ENCODE measurements at places on chromosomes 4 and X. TPM values are rescaled to one million over a fixed set of nuclear protein-coding genes. Genes with fewer than 3 reads are reported as not detected.
A peak's percentile ranks its signal among the peaks of the same experiment; 100 is the strongest.

- no peak overlapping the region for H3K4me3 ChIP-seq
- H3K4me1 ChIP-seq = peaks cover 4% of the 10 kb centered on the region
- no peak overlapping the region for H3K27ac ChIP-seq
- no peaks in the 10 kb centered on the region for H3K27me3 ChIP-seq
- no peak for DNase-seq
- peaks cover 3% of the 10 kb centered on the region for H3K36me3 ChIP-seq
These were observed 269.8 kb downstream of the BCOR start for GRCh38 chrX:39827951-39828350.

GRCh38 chr4:100124715-100125114 lies 65.6 kb downstream of the DDIT4L start:
- H3K36me3 ChIP-seq = peaks cover 6% of the 10 kb centered on the region
- no peaks in the 10 kb centered on the region for H3K4me1 ChIP-seq
- H3K27ac ChIP-seq = no peak overlapping the region
- H3K27me3 ChIP-seq = peaks cover 9% of the 10 kb centered on the region
- DNase-seq = no peak

- no peak overlapping the region for H3K4me3 ChIP-seq
- peaks cover 7% of the 10 kb centered on the region for H3K36me3 ChIP-seq
- no peaks in the 10 kb centered on the region for H3K27me3 ChIP-seq
- no peak for DNase-seq
- H3K4me1 ChIP-seq = peaks cover 40% of the 10 kb centered on the region
These were observed 630.6 kb downstream of the MID1IP1 start for GRCh38 chrX:39431893-39432292.

DNA sequence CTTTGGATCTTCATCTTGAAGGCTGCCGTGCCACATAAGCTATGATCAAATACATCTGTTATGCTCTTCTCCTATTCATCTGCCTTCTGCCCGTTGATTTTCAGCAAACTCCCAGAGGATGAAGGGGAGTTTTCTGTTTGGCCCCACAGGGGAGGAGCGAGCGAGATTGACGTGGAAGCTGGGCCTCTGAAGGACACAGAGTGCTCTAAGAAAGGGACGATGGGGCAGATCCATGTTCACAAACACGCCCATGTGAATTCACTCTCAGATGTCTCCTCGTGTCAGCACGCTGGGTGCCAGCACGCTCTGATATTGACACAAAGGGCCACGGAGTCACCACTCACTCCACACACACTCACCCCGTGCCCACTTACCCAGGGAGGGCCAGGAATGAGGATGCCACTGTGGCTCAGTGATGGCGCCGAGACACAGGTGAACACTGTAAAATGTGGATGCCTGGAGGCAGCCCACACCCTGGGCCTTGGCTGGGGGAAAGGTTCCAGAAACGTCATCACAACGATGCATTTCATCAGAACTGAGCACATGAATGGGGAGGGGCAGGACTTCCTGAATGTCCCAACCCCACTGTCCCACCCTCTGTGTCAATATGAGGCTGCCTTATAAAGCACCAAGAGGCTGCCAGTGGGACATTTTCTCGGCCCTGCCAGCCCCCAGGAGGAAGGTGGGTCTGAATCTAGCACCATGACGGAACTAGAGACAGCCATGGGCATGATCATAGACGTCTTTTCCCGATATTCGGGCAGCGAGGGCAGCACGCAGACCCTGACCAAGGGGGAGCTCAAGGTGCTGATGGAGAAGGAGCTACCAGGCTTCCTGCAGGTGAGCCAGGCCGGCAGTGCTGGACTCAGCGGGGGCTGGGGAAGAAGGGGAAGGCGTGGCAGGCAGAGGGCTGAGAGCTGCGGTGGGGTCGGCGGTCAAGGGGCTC lies at the start of gene S100P:
Gene S100P (plus strand): TSS at position 648 of the 946 bp plus-strand sequence. CDS start 55 bp downstream, at position 703.
- no peaks in the 10 kb centered on the region for H3K27me3 ChIP-seq
- peak within 1 kb of the TSS; percentile 92 for H3K27ac ChIP-seq
- H3K36me3 ChIP-seq = peaks cover 3% of the 10 kb centered on the region
- peaks cover 83% of the 10 kb centered on the region for H3K4me1 ChIP-seq
- peak within 1 kb of the TSS; percentile 58 for H3K4me3 ChIP-seq
- no peak for DNase-seq

- H3K27me3 ChIP-seq = peaks cover 2% of the 10 kb centered on the region
- peaks cover 5% of the 10 kb centered on the region for H3K36me3 ChIP-seq
- H3K4me1 ChIP-seq = no peaks in the 10 kb centered on the region
- H3K4me3 ChIP-seq = no peak overlapping the region
- no peak for DNase-seq
- H3K27ac ChIP-seq = no peak overlapping the region
These were observed 63.7 kb upstream of the RPL34 start for GRCh38 chr4:108556588-108557200.

DNA sequence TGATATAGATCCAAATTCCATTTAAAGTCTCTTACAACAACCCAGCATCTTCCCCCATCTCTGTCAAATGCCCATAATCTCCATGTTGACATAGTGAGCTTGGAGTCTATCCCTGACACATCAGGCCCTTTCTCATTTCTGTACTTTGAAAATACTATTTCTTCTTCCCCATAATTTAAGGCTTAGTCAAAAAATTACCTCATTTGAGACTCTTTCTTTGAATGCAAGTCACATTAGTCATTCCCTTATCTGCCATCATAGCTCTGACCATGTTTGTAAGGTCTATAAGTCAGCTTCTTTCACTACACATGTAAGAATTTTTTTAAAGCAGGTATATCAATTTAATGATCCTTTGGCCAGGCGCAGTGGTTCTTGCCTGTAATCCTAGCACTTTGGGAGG lies 99.9 kb downstream of the DDX60 start:
- peaks cover 5% of the 10 kb centered on the region for H3K4me1 ChIP-seq
- H3K4me3 ChIP-seq = no peak overlapping the region
- H3K36me3 ChIP-seq = peaks cover 58% of the 10 kb centered on the region

GRCh38 chrX:46913667-46914066 lies 1.4 kb downstream of the JADE3 start:
- H3K27ac ChIP-seq = no peak overlapping the region
- H3K36me3 ChIP-seq = no peaks in the 10 kb centered on the region
- H3K4me1 ChIP-seq = peaks cover 13% of the 10 kb centered on the region
- H3K27me3 ChIP-seq = peaks cover 52% of the 10 kb centered on the region

DNA sequence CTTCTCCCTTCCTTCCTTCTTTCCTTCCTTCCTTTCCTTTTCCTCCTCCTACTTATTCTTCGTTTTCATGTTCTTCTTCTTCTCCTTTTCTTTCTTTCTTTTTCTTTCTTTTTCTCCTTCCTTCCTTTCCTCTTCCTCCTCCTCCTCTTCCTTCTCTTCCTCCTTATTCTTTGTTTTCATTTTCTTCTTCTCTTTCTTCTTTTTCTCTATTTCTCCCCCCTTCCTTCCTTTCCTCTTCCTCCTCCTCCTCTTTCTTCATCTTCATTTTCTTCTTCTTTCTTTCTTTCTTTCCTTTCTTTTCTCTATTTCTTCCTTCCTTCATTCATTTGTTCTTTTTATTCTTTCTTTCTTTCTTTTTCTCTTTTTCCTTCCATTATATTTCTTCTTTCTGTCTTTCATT lies 671.6 kb downstream of the IQCM start:
- H3K4me3 ChIP-seq = no peak overlapping the region
- H3K27me3 ChIP-seq = no peaks in the 10 kb centered on the region
- no peak overlapping the region for H3K27ac ChIP-seq

DNA sequence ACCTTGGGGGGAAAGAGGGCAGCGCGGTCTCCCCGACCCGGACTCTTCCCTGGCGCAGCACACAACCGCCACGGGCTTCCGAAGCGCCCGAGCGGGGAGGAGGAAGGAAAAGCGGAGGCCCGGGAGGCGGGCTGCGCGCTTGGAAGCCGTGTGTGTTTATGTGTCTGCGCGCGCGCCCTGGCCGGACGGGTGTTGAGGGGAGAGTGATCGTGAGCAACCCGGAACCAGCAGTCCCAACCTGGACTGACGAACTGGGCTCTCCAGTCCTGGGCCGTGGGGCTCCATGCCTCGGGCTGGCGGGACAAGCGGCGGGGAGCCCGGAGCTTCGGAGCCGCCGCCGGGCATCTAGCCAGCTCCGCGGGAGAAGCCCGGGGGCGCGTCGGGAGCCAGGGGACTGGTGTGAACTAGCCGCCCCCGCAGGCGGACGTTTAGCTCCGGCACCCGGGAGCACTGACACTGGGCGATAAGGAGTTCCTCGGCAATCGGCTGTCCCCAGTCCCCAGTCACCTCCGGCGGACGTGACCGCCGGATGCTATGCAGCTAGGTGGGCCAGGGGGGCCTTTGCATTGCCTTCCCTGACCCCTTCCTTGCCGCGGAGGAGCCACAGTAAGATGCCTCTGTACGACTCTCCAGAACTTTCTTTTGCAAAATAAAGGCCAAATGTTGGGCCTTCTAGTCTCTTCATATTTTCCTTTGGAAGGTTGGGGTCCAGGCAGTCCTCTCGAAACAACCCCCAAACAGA lies 74.8 kb upstream of the BCOR start:
- H3K4me1 ChIP-seq = peaks cover 31% of the 10 kb centered on the region
- H3K27me3 ChIP-seq = no peaks in the 10 kb centered on the region
- DNase-seq = no peak
- peaks cover 5% of the 10 kb centered on the region for H3K36me3 ChIP-seq

DNA sequence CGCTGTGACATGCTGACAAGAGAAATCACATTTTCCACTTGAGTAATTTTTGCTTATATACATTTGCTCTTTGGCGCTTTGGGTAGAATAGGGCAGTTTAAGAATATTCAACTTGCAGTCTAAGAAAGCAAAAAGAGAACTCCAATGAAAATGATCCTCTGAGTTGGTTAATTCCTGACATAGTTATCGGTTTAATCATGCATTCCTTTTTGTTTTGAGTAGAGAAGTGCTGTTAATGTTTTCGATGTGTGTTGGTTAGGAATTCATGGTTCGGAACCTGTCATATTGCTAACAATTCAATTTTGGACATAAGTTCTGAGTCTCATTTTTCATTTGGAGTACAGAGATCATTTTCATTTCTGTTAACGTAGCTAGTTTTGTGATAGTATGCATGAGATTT lies 700.6 kb upstream of the PITX2 start:
- H3K36me3 ChIP-seq = no peaks in the 10 kb centered on the region
- no peak for DNase-seq
- H3K4me1 ChIP-seq = no peaks in the 10 kb centered on the region
- H3K27ac ChIP-seq = no peak overlapping the region
- H3K4me3 ChIP-seq = no peak overlapping the region

DNA sequence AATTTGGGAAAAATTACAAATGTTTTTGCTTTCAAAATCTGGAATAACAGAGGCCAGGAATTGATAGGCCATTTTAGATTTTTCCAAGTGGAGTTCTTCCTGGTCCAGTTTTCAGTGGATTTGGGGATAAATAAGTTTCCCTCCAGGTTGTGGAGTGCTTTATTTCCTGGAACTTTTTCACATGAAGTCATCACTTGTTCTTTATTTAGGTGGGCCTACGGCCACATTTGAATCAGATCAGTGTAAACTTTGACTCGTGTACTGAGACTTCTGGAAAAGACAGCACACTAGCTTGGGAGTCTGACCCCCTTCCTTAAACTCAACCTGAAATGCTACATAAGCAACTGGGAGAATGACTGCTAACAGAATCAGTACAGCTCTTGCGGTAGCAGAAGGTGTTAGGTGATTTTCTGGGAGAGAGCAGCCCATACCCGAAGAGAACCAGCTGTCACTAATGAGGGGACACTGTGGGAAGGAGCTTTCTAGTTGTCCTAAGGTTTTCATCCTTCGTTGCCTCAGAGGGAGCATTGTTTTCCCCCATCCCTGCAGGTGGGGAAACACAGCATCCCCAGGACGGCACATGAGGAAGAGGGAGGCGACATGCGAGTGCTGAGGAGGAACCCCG lies 235.2 kb upstream of the FAT1 start:
- no peaks in the 10 kb centered on the region for H3K36me3 ChIP-seq
- H3K27ac ChIP-seq = no peak overlapping the region
- no peaks in the 10 kb centered on the region for H3K27me3 ChIP-seq
- no peak for DNase-seq
- H3K4me3 ChIP-seq = no peak overlapping the region

DNA sequence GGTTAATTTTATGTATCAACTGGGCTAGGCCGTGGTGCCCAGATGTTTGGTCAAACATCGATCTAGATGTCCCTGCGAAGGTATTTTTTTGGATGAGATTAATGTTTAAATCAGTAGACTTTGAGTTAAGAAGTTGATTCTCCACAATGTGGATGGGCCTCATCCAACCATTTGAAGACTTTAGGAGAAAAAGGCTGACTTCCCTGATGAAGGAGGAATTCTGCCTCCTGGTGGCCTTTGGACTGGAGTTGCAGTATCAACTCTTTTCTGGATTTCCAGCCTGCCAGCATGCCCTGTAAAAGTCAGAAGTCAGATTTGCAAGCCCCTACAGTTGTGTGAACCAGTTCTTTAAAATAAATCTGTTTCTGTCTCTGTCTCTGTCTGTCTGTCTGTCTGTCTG lies 91.4 kb downstream of the STK32B start:
- no peaks in the 10 kb centered on the region for H3K36me3 ChIP-seq
- DNase-seq = no peak
- H3K4me3 ChIP-seq = no peak overlapping the region
- no peaks in the 10 kb centered on the region for H3K4me1 ChIP-seq
- H3K27me3 ChIP-seq = no peaks in the 10 kb centered on the region
- H3K27ac ChIP-seq = no peak overlapping the region

DNA sequence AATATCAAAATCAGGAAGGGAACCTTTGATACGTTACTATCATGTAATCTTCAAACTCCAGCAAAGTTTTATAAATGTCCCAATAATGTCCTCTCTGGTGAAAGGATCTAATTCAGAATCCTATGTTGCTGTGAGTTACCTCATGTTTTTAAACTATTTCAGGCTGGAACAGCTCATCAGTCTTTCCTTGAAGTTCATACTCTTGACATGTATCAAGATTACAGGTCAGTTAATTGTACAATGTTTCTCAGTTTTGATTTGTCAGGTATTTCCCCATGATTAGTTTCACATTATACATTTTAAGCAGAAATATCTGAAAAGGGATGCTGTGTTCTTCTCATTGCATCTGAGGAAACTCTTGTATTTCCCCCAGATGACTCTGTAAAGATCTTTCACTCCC lies 136.5 kb upstream of the HS3ST1 start:
- H3K27me3 ChIP-seq = no peaks in the 10 kb centered on the region
- H3K27ac ChIP-seq = no peak overlapping the region
- H3K4me3 ChIP-seq = no peak overlapping the region
- H3K36me3 ChIP-seq = no peaks in the 10 kb centered on the region
- DNase-seq = no peak
- no peaks in the 10 kb centered on the region for H3K4me1 ChIP-seq

Gene HHIP
- total RNA-seq = not detected

Gene TCEAL5
- not detected for total RNA-seq

Gene APELA
- total RNA-seq = not detected

Gene RNF150
- not detected for total RNA-seq

Gene BMPR1B
- total RNA-seq = not detected

Data from activated T-helper 2 cell treated with anti-CD3 and anti-CD28 coated beads, Interferon-gamma antibody, Interleukin-2, Interleukin-4, amounts not matched to agents 10 μg/mL and 5 μg/mL and 100 μg/mL, durations not matched to agents 14 hours and 24 hours and 36 hours (primary cell).